ENCODE measurements at places on chromosomes 1 and 21.
A peak's percentile ranks its signal among the peaks of the same experiment; 100 is the strongest.

GRCh38 chr1:172154551-172154950, 265.9 kb upstream of the C1orf105 start:
- peak; percentile 63 for DNase-seq

DNA sequence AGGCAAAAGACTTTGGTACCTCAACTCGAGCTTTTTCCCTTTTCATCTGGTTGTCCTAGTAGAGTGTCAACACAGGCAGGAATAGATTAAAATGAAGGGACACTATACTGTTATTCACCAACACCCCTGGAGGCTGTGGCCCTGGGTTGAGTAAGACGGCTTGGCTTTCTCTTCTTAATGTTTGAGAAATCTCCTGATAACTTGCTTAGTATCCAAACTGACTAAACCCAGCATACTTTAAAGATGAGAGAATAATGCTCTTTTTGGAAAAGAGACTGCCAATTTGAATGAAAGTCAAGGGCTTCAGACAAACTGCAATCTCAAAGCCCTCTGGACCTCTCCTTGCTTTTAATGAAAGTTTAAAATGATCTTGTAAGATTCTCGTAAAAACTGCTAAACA, 2.6 kb upstream of the SLC30A1 start:
- DNase-seq, result no peak

DNA sequence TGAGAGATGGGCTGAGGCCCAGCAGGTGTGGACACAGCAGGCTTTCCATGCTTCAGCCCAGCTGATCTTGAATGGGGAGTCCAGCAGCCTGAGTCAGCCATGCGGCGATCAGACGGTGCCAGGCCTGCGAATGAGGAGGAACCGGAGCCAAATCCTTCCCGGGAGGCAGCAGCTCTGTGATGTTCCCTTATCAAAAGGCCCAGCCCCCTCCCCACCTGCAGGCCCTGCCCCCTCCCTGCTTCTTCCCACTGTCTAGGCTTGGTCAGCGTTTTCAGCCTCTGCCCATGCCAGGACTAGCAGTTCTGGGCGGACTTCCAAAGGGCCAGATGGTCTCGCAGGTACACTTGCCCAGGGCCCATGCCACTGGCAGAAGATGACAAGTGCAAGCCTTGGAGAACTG, 253.8 kb downstream of the KAZN start:
- no peak for DNase-seq

DNA sequence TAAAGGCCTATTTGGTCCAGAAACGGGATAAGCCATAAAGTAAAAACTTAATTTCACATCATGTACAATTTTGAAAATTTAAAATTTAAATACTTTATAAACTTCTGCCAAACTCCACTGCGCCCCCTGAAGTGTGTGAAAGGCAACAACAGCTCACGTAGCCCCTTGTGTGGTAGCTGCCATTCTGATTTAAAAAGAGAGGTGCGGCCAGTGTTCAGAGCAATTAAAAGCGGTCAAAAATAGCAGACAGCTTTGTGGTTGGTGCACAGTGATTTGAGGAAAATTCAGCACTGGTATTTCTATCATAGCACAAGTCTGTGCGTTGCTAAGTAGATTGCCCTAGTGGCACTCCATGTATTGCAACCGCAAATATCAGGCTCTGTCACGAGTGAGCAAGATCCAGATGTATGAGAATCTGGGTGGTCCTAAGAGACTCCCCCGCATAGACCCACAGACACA, 122.5 kb downstream of the ATG4C start:
- DNase-seq, result peak; percentile 20

DNA sequence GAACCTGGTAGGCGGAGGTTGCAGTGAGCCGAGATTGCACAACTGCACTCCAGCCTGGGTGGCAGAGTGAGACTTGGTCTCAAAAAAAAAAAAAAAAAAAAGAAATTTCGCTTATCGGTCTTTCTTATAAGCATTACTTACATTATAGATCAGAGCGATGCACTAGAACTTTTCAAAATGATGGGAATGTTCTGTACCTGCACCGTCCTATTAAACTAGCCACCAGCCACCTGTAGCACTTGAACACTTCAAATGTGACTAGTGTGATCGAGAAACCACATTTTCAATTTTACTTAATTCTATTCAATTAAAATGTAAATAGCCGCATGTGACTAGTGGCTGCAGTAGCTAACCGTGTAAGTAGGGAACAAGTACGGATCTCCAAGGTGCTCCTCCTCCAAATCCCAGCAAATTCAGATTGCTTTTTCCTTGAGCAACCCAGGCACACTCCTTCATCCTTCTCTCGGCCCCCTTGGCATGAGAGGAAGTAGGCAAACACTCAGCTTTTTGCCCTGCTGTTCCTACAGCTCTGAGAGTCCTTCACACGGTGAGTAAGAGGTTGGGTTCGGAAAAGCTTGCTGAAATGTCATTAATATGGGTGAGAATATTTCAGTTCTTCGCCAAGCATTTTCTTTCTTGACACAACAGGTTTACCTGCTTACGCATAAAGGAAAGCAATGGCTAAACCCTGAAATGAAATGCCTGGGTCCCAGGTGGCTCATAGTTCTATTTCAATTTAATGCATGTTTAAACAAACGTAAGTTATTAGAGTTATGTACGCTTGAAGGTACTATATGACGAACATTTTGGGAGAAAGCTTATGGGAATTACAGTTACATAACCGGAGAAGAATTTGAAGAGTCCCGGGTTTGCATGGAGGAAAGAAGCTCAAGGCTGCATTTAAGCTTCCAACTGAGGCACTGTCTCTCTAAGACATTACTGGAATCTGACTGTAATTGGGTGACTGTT, 69.5 kb upstream of the HUNK start:
- DNase-seq, result no peak

- DNase-seq, result no peak
These were observed 4.4 kb downstream of the JTB start for GRCh38 chr1:153973071-153973470.

- no peak for DNase-seq
These were observed 2.9 kb upstream of the INAVA start for GRCh38 chr1:200891774-200892157.

DNA sequence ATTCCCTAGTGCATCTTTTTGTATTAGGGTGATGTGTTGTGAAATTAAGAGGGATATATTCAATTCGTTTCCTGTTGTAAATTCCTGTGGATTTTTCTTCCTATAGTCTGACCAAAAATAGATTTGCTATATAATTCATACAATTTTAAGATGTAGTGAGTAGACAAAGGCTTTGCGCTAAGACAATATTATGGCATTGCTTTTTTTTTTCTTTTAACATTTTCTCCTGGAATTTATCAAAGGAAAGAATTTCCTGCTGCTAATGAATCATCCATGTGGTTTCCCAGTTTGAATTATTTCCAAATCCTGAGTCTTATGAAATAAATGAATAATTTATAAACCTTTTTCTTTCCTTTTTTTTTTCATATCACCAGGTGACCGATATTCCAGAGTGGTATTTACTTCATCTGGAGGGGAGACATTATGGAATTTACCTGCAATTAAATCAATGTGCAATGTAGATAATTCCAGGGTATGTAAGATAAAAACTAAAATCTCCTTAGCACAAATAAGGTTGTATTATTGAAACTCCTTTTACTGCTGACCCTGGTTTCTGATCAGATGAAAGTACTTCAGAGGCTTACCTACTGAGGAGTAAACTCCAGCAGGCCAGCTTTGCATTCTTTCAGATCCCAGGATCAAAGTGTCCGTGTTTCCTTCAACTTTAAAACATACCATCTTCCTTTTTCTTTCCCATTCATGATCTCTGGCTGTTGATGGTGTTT, 148.4 kb downstream of the TLR5 start:
- DNase-seq, result peak; percentile 74

DNA sequence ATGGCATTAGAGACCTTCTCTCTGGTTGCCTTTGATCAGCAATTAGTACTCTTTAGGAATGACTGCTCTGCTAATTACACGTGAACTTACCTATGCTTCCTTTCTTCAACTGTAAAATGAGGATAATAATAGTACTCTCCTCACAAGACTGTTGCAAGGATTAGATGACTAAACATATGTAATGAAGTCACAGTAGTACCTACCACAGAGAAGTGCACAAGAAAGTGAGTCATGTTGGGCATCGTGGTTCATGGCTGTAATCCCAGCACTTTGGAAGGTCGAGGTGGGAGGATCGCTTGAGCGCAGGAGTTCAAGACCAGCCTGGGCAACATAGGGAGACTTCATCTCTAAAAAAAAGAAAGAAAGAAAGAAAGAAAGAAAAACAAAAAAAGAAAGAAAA, 68.1 kb upstream of the AK4 start:
- DNase-seq, result peak; percentile 16

DNA sequence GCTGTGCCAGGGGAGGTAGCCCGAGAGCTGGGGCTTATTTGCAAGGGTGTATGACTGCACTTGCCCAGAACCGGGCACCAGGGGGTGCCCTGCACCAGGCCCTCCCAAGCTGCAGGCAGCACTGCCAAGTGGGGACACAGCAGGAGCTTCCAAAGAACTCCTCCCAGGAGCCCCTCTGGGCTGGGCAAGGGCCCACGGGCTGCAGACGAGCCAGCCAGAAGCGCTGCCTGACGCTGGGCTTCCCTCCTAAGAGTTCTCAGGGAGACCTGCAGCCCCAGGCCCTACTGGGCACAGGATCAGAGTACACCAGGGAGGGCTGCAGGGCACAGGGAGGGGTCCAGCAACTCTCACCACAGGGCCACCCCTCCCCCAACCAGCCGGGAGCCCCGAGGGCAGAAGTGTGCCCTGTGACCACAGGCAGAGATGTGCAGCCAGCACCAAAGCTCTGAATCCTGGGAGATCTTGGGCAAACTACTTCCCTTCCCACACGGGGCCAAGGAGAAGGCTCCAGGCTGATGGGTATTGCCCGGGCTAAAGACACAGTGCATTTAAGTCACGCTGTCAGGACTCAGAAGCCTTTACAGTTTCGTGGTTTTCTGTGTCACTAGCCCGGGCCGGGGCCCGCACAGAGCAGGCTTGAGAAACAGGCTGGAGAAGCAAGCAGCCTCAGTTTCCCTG, 63.4 kb downstream of the KCNAB2 start:
- peak; percentile 61 for DNase-seq

DNA sequence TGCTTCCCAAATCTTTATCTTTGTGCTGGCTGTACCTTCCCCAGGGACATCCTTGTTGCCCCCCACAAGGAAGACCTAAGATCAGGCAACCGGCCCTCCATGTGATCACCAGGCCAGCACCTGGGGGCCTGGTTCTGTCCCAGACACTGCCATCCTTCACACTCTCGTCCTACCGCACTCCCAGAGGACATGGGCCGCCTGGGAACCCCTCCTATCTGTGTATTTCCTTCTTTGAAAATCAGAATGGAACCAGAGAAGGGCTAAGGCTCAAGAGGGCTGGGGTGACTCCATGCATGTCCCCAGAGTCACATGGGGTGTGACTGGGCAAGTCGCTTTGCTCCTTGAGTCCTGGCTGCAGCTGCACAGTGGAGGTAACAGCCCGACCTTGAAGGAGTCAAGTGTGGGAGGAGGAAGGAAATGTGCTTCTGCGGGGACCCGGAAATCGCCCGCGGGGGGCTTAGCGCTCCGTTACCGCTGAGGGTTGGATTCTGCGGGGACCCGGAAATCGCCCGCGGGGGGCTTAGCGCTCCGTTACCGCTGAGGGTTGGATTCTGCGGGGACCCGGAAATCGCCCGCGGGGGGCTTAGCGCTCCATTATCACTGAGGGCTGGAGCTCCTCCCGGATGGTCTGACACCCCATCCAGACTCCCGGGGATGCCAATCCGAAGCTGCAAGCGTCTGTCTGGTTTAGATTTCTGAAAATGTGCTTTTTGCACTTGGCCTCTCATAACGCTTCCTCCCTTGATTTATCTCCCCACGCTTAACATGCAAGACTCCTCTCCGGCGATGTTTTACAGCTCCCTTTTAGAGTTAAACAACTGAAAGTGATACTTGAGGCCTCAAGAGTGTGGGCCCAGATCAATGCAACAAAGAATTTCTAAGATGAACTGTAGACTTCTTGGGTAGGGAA, 278.9 kb downstream of the NPHP4 start:
- DNase-seq, result no peak

DNA sequence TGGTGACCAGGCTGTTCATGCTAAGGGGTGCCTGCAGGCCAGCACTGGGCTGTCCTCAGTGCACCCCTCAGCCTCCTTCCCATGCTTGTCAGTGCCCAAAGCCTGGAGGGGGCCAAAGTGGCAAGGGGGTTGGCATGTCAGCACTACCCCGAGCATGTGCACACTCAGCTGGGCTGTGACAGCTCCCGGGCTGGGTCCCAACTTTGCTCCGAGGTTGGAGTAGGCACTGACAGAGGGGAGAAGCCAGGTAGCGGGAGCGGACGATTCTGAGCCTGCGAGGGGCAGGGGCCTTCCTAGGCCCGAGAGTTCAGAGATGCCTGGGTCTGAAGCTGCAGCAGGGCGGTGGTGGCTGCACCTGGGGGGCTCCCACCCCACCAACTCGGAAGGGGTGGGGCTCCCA, 119.0 kb downstream of the MAST2 start:
- no peak for DNase-seq

DNA sequence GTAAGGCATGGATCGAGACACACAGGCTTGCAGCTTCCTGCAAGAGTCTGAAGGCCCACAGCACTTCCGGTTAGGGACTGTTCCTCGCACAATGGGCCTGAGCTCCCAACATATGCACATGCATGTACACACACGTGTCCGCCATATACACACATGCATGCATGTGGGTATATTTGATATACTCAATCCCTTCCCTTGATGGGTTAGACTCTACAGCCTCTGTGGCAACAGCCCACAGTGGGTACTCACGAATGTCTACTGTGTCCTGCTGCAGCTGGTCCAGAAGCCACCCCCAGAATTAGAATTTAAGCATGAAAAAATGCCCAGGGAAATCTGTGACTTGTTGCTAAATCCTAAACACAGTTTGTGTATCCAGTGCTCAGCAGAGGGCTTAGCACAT, 9.9 kb downstream of the F3 start:
- DNase-seq, result no peak

- no peak for DNase-seq
These were observed 12.4 kb downstream of the SLC19A2 start for GRCh38 chr1:169473347-169473746.

DNA sequence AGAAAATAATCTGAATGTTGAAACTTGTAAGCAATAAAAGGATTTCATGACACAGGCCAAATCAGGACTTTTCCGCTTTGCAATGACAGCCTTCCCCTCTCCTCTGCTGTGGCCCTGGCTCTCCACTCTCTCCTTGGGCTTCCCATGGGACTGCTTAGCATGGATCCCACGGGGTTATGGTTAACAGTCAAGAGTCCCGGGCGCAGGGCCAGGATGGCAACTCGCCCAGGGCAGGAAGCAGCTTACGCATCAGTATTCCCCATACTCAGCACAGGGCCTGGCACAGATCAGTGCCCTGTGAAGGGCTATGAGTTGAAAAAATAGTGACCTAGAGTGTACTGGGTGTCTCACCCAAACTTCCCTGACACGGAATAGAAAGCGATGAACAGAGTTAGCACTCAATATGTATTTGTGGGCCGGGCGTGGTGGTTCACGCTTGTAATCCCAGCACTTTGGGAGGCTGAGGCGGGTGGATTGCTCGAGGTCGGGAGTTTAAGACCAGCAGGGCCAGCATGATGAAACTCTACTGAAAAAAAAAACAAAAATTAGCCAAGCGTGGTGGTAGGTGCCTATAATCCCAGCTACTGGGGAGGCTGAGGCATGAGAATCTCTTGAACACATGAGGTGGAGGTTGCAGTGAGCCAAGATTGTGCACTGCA, 29.1 kb upstream of the GRHL3 start:
- peak; percentile 97 for DNase-seq

Measured in ACHN (cell line).